ENCODE measurements at places on chromosomes 2 and 18.

- DNase-seq: no peak
Measured at GRCh38 chr18:62846313-62846712, 131.0 kb downstream of the PHLPP1 start.

- DNase-seq: no peak
Measured at GRCh38 chr18:10052871-10053270, 139.1 kb downstream of the VAPA start.

DNA sequence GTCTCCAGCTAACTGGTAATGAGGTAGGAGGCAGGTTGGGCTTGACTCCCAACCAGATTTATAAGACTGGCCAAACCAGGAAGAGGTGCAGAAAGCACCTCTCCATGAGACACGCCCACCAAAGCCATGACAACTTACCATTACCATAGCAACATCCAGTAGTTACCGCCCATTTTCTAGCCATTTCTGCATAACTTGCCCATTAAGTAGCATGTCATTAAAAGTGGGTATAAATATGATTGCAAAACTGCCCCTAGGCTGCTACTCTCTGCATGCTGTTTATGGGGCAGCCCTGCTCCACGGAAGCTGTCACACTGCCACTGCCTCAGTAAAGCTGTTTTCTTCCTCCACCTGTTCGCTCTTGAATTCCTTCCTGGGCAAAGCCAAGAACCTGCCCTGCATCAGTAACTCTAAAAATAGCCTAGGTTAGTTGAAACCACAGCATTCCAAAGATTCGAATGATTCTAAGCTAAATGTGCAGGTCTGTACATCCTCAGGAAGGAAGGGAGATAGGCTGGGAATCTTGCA lies 131.9 kb downstream of the ATL2 start:
- DNase-seq: no peak

GRCh38 chr2:118255301-118255700 lies 167.0 kb downstream of the INSIG2 start:
- DNase-seq: no peak

DNA sequence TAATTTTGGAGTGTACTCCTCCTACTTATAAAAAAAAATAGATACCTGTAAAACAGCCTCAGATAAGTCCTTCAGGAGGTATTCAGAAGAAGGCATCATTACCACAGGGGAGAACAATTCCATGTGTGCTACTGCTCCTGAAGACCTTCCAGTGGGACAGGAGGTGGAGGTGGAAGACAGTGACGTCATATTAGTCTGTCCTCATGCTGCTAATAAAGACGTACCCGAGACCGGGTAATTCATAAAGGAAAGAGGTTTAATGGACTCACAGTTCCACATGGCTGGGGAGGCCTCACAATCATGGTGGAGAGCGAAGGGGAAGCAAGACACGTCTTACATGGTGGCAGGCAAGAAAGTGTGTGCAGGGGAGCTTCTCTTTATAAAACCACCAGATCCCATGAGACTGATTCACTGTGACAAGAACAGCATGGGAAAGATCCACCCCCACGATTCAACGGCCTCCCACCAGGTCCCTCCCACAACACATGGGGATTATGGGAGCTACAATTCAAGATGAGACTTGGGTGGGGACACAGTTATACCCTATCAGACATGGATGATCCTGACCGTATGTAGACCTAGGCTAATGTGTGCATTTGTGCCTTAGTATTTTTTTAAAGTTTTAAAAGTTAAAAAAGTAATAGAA lies 98.4 kb downstream of the NDUFA10 start:
- no peak for DNase-seq

- DNase-seq: no peak
Measured at GRCh38 chr18:9779630-9780029, 71.5 kb downstream of the RAB31 start.

DNA sequence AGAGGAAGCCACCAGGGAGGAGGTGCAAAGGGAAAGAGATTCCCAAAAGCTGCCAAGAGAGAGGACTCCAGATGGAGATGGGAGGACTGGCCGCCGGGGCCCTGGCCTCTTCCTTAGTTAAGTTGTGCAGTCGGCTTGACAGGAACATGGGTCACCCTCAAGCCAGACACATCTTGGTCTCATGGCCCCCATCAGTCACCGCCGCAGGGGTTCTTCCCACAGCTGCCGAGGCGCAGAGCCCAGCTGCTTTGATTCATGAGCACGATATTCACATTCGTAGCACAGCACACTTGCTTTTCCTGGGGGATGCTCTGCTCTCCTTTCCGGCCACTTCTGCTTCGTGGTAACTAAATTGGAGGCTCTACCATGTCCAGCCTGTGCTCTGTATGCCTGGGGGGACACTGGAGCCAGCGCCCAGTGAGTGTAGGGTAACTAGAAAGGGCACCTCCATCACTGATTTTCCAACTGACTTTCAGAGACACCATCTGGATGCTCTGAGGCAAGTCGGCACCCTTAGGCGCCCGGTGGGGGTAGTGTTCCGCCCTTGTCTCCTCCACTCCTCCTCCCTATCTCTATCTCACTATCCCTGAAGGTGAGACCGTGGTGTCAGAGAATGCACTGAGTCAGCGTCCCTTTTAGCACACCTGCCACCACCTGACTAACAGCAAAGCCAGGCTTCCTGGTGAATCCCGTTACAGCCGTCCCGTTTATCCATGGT lies 13.3 kb downstream of the TWIST2 start:
- no peak for DNase-seq

- no peak for DNase-seq
Measured at GRCh38 chr18:31261792-31262582, 56.0 kb upstream of the DSG1 start.

GRCh38 chr2:111904726-111905474 lies 6.5 kb downstream of the MERTK start:
- no peak for DNase-seq

- DNase-seq: no peak
Measured at GRCh38 chr18:63470751-63471150, 6.0 kb upstream of the SERPINB5 start.

- no peak for DNase-seq
Measured at GRCh38 chr18:11165138-11165537, 15.8 kb upstream of the PIEZO2 start.

- DNase-seq: no peak
Measured at GRCh38 chr2:108449410-108450130, 564 bp downstream of the GCC2 start.

- no peak for DNase-seq
Measured at GRCh38 chr18:52190195-52190594, 149.8 kb upstream of the DCC start.

DNA sequence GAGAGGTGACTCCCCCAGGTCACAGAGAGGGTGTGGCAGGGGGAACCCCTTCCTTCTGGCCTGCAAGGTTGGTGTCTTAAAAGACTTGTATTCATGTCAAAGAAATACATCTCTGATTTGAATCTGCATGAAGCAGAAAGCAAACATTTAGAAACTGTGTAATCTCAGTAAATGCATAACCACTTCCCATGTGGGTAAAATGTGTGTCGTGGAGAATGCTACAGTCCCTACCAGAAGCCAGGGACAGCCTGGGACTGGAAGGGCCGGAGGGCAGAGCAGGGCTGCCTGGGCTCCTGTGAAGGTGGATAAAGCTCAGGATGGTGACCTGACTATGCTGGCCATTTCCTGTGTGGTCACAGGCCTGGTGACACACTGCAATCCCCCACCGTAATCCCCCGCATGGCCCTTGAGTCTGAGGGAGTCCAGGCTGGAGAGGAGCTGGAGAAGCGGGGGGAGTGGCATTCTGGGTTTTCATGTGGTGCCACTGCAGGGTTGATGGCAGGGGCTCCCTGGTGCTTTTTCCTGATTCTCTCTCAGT lies 102.2 kb downstream of the LRRC30 start:
- no peak for DNase-seq

- no peak for DNase-seq
Measured at GRCh38 chr18:47730795-47731194, 199.7 kb downstream of the SMAD2 start.

- DNase-seq: no peak
Measured at GRCh38 chr2:108637304-108637669, 82.0 kb upstream of the RANBP2 start.

DNA sequence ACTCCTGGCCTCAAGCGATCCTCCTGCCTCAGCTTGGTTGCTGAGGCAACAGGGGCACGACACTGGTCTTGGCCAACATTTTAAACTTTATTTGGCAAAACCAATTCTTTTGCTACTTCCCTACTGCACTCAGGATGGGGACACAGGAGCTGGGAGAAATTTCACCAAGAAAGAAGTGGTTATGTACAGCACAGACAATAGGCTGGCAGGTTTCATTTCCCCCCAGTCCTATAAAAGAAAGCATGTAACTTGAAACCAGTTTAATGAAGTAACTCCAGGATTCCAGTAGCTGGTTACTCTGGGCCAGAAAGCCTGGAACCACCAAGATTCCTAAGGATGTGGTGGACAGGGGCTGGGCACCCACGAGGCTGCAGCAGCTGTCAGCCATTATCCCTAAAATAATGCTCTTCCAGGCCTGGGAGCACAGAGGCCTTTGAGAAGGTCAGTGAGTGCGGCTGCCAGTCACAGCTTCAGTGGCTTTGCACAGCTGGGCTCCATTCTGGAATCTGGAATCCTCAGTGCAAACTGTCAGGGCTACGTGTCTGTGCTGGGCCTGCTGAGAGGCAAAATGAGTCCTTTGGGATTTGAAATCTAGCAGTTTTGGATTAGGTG lies 142.3 kb upstream of the ITGA6 start:
- no peak for DNase-seq

DNA sequence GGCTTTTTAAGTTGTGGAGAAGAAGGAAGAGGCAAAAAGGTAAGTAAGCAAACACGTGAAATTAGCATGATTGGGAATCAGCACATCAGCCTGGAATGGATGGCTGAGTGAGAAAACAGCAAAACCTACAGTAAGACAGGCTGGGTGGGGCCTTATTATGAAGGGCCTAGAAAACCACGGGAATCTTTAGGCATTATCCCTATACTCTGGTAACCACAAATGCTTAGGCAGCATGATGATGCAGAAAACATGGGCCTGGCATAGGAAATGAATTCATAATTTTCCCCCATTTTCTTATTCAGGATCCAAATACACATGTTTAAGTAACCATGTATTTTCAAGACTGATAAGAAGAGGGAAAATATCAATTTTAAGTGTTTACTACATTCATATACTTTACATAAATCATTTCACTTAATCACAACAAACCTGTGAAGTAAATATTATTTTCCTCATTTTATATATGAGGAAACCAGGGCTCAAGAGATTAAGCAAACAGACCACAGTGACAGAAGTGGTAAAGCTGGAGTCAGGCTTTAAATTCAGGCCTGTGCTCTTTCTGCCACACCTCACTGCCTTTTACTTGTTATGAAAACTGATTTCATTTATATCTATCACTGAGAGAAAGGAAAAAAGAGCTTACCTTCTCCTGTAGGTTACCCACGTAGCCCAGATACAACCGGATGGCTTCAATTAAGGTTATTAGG lies 4.0 kb downstream of the TMEM17 start:
- DNase-seq: no peak

Data from stimulated activated CD4-positive, alpha-beta T cell treated with anti-CD3 and anti-CD28 coated beads, Interleukin-1b, Interleukin-23, amount 100 ng/mL, for 4 hours (primary cell).